ENCODE measurements at places on chromosomes 7 and 10.

GRCh38 chr7:151626422-151627115, 106.9 kb upstream of the RHEB start:
- no peak for DNase-seq

DNA sequence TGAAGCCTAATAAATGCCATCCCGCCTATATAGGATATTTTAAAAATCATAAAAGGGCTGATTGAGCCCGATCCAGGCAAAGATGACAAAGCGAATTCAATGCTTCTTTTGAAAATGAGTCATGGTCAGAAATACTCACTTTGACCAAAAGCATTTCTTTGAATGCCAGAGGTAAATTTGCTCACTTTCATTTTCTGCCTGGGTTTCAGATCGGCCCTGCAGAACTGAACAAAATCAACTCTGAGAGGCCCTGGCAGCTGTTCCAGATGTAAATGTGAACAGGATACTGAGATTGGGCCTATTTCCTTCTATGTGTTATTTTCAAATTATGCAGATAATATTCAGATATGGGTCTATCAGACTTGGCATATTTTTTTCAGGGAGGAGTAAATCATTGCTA, 114.8 kb upstream of the ARID5B start:
- peak; percentile 68 for DNase-seq

- DNase-seq: no peak
These were observed 1.7 kb upstream of the LDB1 start for GRCh38 chr10:102121739-102122372.

- no peak for DNase-seq
These were observed 117.8 kb downstream of the THSD7A start for GRCh38 chr7:11714205-11714604.

GRCh38 chr10:131848296-131848695, 52.5 kb upstream of the PPP2R2D start:
- DNase-seq: no peak

GRCh38 chr10:77391605-77392235, 245.9 kb downstream of the KCNMA1 start:
- peak; percentile 70 for DNase-seq

DNA sequence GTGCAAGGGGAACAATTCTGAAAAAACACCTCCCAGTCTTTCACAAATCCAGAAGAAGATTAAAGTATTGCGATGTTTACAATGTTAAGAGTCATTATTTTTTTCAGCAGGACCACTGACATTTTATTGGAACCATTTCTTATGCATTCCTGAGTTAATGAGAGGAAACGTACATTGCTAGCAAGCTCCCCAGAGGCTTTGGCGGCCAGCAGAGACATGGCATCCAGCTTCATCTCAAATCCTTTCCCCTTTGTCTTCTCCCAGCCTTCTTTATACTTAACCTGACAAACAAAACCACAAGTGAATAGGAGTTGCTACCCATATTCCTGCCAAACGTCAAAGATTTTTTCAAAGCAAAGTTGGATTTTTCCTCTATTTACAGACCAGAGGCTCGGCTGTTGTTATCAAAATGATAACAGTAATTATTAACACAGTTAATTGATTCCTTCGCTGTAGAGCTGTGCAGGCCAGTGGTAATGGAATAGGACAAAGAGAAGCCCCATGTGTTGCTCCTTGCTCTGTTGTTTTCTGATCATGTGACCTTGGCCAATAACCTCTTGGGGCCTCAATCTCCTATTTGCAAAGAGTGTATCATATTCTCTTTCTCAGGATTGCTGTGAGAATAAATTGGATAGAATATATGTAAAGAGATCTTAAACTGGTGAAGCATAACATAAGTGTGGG, 32.0 kb downstream of the NRAP start:
- no peak for DNase-seq

DNA sequence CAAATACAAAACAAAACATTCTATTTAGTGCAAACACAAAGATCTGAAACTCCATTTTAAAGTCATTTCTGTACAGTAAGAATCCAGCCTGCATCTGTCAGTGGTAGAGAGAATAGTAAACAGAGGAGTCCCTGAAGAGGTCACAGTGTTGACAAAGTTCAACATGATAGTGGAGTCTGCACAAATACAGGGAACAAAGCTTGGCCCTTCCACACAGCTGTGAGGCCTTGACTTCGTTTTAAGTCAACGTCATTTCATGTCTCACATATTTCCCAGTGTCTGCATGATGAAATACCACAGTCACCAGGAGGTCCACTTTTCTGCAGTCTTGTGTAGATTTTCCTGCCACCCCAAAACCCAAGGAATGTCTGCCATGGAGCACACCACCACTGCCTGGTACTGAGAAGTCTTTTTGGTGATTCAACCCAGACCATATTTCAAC, 33.0 kb downstream of the CYP26A1 start:
- DNase-seq: no peak

- DNase-seq: no peak
These were observed 2.2 kb downstream of the LEP start for GRCh38 chr7:128243273-128243672.

Measured in RWPE1 (cell line).